DMS79 treated with DMSO at 0.1 percent for 48 hours (cell line): ENCODE measurements at places on chromosomes 5 and 9.

GRCh38 chr5:66382152-66382551 is 214.0 kb upstream of the MAST4 start:
- DNase-seq, result no peak

DNA sequence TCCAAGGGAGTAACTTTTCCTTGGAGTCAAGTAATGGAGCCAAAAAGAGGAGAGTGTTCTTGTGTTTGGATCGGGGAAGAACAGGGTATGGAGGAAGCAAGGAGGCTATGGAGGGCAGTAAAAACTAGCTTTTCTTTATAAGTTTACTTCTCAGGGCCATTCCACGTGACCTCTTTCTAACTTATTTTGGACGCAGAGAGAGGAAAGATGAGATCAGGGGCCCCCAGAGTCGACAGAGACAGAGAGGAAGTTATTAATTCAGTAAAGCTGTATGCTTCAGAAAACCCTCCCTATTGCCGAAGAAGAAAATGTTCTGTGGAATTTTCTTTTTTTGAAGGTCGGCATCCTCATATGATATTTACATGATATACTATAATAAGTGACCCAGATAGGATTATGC is 233.8 kb upstream of the MPDZ start:
- DNase-seq, result no peak

DNA sequence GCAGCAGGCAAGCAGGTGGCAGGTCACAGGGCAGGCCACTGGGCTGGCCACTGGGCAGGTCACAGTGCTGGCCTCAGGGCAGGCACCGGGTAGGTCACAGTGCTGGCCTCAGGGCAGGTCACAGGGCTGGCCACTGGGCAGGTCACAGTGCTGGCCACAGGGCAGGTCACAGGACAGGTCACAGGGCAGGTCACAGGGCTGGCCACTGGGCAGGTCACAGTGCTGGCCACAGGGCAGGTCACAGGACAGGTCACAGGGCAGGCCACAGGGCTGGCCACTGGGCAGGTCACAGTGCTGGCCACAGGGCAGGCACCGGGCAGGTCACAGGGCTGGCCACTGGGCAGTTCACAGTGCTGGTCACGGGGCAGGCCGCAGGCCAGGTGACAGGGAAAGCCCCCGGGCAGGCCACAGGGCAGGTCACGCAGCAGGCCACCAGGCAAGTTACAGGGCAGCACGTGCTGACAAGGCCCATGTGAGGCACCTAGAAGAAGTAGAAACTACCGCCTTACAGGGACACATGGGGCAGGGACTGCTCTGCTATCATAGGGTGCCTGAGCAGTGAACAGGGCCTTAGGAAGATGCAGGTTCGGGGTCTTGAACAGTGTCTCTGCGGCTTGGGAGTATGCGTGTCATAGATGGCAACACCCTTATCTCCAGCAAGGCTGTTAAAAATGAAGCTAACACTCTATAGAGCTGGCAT is 18.6 kb upstream of the MED10 start:
- no peak for DNase-seq

- DNase-seq, result no peak
Observed at GRCh38 chr9:111898331-111899096, 1.9 kb downstream of the UGCG start.

DNA sequence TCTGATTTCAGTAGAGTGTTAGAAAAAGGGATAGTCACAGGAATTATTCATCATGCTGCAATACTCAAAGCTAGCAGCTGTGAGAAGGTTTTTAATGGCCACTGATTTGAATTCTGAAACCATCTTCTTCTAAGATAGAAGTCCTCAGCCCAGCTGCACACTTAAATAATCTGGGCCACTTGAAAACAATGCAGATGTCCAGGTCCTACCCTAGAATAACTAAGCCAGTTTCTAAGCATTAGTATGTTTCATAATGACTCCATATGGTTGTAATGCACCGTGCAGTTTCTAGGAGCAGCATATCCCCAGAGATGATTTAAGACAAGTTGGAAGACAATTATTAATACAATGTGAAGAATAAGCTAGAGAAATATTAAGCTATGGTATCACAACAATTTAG is 159.9 kb upstream of the FBXL17 start:
- no peak for DNase-seq

DNA sequence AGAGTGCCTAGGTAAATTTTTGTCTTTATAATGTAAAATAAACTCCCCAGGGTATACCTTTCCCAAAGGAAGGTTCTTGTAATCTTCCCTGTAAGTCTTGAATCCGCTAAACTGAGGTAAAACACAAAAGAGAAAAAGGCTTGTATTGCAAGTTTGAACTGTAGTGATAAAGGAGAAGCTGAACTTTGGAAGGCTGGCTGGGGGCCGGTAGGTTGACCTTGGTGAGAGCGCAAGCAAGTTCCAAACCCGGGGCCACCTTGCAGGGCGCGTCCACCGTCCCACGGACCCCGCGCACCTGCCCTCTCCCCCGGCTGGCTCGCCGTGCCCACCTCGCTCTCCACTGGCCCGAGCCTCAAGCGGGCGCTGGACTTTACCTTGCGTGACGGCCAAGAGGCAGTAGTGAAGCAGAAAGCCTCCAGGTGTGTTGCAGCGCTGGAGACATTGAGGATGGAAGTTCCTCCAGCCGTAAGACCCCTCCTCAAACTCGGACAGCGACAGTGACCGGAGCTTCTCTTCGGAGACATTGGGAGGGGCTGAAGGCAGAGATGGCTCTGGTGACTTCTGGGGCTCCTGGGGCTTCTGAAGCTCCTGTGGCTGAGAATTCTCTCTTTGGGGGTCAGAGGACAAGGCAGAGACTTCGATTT is 428 bp downstream of the SLCO4C1 start:
- no peak for DNase-seq

DNA sequence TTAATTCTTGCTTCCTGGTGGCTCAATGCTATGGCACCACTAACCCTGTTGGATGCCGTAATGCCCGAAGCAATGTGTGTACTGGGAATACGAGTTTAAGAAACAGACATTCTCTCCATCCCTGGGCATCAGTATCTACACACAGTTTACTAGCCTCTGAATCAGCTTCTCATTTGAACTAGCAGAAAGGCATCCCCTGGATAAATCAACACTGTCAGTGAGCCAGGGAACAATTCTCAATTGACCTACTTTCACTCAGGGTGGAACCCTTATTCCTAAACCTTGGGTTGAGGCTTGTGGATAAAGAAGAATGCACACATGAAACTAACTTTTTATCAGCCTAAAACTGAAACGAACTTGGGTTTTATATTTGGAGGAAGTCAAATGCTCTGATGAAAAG is 331.0 kb downstream of the GADD45G start:
- no peak for DNase-seq

DNA sequence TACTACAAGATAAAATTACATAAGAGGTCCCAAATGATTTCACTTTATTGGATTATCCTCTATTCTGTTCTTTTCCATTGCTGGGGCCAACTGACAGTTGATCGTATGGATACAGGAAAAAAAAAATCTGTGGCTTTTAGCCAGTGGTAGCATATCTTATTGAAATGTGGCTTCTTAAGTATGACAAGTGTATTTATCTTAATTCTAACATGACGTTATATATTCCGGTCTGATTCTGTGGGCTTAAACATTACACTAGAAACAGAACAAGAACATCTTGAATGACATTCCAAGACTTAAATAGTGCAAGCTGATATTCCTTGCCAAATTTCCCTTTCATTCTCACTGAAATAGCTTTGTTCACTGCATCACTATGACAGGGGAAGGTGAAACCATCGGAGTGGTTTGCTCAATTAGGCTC is 117.9 kb downstream of the INSYN2B start:
- no peak for DNase-seq

GRCh38 chr5:42807722-42808447 is 3.8 kb downstream of the SELENOP start:
- no peak for DNase-seq

DNA sequence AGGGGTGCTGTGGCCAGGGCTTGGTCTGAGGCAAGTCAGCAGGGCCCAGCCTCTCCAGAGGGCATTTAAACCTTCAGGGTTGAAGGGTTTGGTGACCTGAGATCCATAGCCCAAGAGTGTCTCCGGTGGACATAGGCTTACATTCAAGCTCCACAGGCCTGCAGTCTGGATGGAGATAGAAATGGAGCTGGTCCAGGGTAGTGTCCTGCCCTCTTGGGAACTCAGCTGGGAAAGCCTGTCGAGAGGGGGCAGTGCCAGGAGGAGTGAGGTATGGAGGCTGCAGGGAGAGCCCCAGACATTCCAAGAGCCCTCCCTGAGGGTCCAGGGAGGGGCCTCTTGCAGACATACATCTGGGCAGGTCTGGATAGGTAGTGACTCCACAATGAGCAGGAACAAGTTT is 177.0 kb upstream of the MVB12B start:
- DNase-seq, result no peak

GRCh38 chr5:14998491-14998890 is 126.9 kb upstream of the ANKH start:
- DNase-seq, result no peak

GRCh38 chr9:129006328-129007034 is 21.6 kb downstream of the SH3GLB2 start:
- DNase-seq, result no peak

- peak; percentile 4 for DNase-seq
Observed at GRCh38 chr5:132369474-132370180, at the start of gene SLC22A5. Gene SLC22A5 (plus strand): TSS chr5:132369710. CDS start chr5:132369973, 263 bp downstream.

DNA sequence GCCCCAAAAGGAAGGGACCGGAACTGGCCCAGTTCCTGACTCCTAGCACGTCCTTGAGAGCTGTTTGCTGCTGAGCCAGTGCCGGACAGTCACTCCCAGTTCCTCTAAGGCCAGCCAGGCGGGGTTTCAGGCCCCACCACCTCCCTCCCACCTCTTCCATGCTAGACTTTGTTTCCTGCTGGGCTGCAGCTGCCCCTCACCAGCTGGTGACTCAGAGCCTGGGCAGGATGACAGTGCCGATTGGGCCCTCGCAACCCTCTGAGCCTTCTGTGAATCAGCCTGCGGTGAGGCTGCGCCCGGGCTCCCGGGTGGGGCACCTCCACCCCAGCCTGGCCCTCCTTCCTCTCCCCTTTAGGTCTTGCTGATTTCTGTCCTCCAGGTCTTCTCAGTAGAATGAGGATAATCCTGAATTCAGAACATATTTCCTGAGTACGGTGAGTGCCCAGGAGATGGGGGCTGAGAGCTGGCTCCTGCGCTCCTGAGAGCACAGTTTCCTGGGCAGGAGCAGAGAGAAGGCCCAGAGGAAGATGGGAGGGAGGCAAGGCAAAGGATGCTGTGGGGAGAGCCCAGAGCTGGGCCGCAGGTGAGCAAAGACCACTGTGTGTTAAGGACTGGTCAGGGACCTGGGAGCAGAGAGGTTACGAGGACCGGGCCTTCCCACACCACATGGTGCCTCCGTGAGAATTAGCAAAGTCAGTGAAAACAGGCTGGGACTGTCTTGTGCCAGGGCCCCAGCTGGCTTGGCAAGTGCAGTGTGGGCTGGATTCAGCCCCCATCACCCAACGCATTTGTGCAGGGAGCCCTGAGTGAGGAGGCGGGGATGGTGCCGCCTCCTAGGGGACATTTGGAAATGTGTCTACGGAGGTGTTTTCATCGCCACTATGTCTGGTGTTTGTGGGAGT is 32.9 kb upstream of the STXBP1 start:
- peak; percentile 40 for DNase-seq

GRCh38 chr9:22111176-22111953 is 102.3 kb upstream of the CDKN2B start:
- no peak for DNase-seq

- peak; percentile 42 for DNase-seq
Observed at GRCh38 chr5:172342918-172343317, 59.4 kb upstream of the UBTD2 start.

- DNase-seq, result no peak
Observed at GRCh38 chr5:175467983-175468690, 10.2 kb upstream of the SFXN1 start.
